Stimulated activated CD4-positive, alpha-beta T cell treated with anti-CD3 and anti-CD28 coated beads, Interleukin-1b, Interleukin-23, amount 100 ng/mL, for 1 hour (primary cell): ENCODE measurements at places on chromosomes 7 and 10.

- DNase-seq = no peak
Observed at GRCh38 chr7:143882020-143882603, 19.9 kb downstream of the TCAF1 start.

DNA sequence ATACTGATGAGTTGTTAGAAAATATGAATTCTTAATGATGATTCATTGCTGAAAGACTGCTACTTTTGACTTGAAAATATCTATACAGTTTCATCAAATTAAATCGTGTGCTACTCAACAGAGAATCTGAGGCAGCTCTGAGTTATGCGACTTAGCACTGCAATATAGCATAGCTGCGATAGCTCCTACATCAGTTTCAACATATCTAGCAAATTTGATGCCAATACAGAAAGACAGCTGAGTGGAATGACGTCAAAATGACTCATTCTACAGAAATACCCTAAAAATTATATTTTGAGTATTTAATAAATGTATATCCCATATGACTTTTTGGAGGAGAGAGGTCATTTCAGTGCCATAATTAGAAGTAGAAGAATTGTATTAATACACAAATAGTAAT, 1.1 kb upstream of the TARP start:
- no peak for DNase-seq

DNA sequence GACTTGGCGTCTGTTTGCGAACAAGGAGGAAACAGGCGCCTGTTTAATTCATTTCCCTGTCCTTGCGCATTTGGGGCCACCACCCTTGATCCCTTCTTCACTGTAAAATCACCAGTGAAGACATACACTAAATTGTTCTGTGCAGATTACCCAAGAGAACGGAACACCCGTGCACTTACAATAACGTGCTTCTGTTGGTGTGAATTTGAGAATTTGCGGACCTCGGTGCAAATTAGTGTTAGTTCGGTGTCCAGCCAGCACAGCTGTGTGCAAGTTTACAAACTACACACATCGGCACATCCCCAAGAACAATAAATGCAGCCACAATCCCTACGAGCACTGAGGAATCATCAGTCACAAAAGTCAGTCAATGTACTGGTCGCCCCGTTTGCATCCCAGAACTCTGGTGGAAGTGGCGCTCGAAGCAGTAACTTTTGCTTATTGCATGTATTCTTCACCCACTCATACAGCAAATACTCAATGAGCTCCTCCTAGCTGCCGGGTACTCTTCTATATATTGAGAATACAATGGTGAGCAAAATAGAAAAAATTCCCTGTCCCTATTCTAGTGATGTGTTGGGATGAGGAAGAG, 786 bp upstream of the CNOT4 start:
- DNase-seq = no peak

DNA sequence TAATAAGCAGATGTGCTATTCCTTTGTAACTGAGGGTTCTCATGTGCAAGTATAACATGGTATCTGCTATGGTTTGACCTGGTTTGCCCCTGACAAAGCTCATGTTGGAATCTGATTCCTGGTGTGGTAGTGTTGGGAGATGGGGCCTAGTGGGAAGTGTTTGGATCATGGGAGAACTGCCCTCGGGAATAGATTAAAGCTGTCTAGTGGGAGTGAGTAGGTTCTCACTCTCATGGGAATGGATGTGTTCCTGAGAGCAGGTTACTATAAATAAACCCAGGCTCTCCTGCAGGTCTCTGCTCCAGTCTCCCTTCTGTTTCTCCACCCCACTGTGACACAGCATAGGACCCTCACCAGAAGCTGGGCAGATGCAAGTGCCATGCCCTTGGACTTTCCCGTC, 97.7 kb downstream of the ATE1 start:
- no peak for DNase-seq

DNA sequence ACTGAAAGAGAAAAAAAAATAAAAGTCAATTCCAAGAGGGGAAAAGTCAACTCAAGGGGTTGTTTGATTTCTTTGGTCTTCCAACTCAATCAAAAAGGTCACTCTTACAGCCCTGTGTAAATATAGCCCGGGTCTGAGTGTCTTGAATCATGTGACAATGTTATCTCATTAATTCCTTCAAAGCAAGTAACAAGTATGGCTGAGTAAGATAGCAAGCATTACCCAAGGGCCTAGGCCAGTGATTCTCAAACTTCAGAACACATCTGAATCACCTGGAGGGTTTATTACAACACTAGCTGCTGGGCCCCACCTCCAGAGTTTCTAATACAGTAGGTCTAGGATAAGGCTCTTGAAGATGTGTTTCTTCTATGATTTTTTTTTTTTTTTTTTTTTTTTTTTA, 125.0 kb downstream of the PRLHR start:
- DNase-seq = no peak

DNA sequence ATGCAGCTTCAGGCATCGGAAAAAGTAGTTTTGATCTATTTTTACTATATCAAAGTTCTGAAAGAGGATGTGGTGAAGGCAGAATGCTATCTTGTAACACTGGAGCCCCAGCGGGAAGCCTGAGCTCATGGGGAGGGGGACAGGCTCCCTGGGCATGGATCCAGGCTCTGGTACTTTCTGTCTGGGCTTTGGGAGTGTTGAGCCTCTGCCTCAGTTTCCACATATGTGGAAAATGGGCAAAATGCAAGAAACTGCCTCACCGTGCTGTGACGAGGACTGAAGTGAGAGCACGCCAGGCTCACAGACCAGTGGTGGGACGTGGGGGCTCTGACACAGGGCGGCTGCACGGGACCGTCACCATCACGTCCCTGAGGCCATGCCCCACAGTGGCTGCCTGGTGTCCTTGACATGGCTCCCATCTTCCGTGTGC, 182.9 kb upstream of the SHH start:
- no peak for DNase-seq

DNA sequence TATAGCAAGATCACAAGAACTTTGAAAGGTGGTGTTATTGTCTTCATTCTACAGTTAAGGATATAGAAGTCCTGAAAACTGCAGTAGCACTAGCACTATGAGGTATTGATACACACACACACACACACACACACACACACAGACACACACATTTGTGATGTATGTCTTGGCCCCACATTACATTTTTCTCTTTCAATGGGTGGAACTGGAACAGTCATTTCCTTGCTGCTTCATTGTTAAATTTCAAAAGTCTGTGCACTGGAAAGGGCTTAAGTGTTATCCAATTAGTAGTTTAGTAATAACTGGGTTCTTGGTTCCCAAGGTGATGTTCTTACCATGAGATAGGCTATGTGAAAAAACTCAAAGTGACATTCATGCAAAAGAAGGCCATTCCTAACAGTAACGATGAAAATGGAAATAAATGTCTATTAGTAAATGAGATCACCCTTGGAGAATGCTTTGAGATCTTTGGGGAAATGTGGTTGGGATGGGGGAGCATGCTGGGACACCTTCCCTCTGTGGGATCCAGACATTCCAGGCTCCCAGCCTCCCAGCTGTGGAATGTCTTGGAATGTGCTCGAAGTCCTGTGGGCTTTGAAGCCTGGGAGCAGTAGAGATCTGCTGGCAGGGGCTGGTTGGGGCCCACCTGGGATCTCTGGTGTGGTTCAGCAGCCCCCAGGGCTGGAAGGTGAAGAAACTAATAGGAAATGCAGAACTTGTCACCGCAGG, 37.4 kb upstream of the CALD1 start:
- no peak for DNase-seq

DNA sequence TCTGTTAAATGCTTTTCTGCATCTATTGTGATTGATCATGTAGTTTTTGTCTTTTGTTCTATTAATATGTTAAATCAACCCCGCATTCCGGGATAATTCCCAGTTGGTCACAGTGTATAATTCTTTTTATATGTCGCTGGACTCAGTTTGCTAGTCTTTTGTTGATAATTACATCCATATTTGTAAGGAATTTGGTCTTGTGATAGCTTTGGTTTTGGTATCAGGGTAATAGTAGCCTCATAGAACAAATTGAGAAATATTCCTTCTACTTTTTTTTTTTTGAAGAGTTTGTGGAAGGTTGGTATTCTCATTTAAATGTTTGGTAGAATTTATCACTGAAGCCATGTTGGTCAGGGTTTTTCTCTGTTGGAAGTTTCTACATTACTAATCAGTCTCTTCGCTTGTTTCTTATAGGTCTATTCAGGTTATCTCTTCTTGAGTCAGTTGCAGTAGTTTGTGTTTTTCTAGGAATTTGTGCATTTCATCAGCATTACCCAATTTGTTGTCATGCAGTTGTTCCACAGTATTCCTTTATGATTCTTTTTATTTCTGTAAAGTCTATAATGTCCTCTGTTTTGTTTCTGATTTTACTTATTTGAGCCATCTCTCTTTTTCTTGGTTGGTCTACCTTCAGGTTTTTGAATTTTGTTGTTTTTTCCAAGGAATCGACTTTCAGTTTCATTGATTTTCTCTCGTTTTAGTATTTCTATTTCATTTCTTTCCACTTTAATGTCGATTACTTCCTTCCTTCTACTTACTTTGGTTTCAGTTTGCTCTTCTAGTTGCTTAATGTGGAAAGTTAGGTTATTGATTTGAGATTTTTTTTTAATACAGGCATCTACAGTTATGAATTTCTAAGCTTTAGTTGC, 64.6 kb upstream of the GJD4 start:
- DNase-seq = no peak

DNA sequence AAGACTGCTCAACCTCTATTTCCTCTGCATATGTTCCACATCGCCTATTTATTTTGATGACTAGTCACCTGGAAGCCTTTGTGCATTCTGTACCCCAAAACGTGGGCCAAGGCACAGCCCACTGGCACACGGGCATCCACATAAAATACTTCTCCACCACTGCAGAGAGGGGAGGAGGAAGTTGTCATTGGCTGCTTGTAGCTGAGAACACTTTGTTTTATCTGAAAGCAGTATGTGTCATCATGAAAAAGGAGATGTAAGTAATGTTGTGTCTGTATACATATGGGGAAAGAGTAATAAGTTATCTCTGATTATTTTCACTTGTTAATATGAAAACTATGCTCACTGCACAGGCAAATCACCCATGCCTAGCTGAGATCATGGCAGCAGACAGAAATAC, 48.2 kb upstream of the AMPH start:
- no peak for DNase-seq

DNA sequence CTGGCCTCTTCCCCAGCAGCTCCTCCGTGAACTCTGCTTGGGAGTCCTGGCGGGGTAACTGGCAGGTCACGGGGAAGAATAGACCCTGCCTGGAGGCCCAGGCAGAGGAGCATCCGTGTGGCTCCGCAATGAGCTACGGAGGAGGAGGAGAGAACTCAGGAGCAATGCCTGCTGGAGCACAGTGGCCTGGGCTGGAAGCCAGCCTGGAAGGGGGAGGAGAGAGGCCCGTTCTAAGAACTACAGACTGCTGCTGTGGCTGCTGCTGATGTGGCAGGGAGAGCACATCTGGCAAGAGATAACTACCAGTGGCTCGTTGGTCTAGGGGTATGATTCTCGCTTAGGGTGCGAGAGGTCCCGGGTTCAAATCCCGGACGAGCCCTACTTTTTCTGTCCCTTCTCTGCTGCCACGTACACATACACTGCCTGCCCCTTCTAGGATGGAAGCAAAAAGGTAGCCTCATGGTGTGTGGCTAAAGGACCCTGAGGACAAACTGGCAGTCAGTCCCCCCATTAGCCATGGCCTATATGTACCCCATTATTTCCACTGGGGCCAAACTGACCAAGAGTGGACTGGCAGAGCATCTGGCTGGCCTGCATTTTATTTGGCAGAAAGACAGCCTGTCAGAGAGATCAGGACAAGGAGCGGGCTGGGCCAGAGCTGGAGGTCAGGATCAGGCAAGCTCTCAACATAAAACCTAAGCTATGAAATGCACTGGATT, 7.7 kb upstream of the OPN1SW start:
- DNase-seq = no peak

DNA sequence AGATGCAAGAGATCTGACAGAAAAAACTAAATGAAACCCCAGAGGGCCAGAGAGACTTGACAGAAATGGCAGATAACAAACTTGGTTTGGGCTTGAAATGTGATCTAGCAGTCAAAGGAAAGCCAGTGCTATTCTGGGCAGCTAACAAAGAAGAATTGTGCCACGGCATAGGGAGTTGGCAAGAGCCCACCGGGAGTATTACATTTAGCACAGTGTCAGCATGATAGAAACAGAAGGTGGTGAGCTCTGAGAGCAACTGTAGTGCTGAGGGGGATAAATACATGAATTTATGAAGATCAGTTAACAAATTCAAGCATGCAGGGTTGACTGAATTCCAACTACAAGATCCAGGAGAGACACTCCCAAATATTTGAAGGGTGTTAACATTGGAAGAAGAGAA, 91.1 kb downstream of the AHCYL2 start:
- no peak for DNase-seq

GRCh38 chr10:132492323-132493025, 45.1 kb upstream of the INPP5A start:
- no peak for DNase-seq

GRCh38 chr7:47150497-47151260, 431.2 kb downstream of the TNS3 start:
- no peak for DNase-seq

GRCh38 chr10:63633677-63634487, 112.7 kb downstream of the REEP3 start:
- DNase-seq = no peak

GRCh38 chr7:92621026-92621540, 30.9 kb upstream of the FAM133B start:
- peak; percentile 59 for DNase-seq

GRCh38 chr7:101729241-101729883, 88.1 kb upstream of the CUX1 start:
- DNase-seq = no peak

DNA sequence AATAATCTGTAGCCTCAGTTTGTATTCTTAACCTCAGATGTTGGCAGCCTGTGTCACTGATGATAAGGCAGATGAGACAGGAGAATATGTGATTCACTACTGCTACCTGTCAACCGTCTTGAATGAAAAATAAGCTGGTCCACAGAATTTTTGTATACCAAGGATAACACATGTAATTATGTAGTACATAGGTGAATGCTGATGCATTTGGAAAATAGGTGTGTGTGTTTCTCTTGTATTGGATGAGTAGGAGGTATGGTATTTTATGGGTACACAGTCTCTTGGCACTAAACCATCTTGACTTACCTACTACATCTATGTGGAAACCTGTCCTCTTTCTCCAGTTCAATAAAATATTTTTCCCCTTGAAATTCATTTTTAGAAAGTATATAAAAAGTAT, 20.7 kb upstream of the ZRANB1 start:
- no peak for DNase-seq

DNA sequence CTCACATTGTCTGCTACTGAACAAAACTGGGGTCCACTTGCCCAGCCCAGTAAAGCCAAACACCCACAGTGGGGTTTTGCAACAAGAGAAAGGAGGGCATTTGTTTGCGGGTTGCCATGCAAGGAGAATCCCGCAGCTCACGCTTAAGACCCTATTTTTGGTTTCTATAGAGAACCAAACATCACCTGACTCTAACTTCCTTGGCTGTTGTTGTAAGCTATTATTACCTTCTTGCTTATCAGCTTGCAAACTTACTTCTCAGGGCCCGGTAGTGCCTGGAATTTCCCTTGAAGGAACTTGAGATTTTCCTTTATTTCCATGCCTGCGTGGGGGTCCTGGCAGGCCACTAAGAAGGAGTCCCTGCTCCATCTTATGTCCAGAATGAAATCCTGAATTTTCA, 20.7 kb downstream of the IFIT3 start:
- no peak for DNase-seq

- no peak for DNase-seq
Observed at GRCh38 chr7:138864667-138865066, 66.7 kb upstream of the ATP6V0A4 start.

- DNase-seq = peak; percentile 17
Observed at GRCh38 chr10:69801094-69801433, 642 bp upstream of the COL13A1 start.
